Stimulated activated CD4-positive, alpha-beta T cell treated with anti-CD3 and anti-CD28 coated beads, Interleukin-15, amount 100 ng/mL, for 24 hours (primary cell): ENCODE measurements at places on chromosomes 1 and 21.
A peak's percentile ranks its signal among the peaks of the same experiment; 100 is the strongest.

DNA sequence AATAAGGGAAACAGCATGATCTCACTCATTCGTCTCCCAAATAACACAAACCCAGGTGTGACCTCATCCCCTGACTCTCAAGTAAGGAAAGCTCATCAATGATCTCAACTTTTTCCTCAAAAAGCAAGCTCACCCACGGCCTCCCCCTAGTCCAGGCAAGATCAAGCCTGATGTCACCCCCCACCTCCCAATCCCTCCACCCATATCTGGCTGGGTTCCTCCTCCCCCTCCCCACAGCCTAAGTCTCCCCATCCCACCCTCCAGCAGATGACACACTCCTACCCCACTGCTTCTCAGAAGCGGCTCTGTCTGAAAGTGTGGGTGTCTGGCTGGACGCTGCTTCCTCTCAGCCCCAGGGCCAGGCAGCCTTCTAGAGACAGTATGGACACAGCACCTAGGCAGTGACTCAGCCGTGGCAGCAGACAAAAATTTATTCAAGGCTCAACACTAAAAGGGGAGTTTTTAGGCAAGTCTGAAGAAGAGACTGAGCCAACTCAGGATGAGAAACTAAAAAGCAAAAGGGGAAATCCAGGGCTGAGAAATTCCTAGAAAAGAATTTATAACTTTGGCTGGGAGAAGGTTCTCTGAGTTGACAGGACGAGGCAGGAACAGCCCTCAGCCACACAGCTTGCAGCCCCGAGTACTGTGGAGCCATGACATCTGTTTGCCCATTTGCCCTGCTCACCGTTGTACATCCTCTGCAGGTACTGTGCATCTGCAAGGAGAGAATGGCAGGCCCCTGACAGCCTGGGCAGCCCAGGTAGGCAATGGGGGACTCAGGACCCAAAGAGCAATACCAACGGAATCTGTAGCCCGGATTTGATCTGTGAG is 81.6 kb upstream of the LRRC8D start:
- DNase-seq, result peak; percentile 70

DNA sequence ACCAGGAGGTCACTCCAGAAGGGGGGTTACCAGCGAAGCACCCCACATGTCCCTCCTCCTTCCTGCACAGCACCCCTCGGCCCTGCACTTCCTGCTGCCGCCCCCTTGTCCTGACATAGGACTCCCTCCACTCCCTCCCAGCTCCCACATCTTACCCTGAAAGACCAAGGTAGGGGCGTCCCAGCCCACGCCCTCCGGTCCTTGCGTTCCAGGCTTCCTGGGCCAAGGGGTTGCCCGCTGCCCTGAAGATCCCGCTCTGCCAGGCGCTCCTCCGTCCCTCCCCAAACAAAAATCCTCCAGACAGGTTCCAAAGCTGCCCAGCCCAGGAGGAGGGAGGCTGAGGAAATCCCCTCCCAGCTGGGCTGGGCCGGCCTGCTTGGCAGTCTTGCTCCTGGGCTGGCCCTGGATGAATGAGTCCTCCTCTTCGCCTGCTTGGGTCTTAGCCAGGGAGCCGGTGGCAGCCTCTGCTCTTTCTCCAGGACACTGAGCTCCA is at the start of gene RHBDL2:
RHBDL2 (minus strand) TSS at position 304 of the 493 bp plus-strand sequence. CDS start 22,618 bp downstream, outside the sequence.
- no peak for DNase-seq

- no peak for DNase-seq
These were observed 17.3 kb downstream of the PCSK9 start for GRCh38 chr1:55056632-55056992.

DNA sequence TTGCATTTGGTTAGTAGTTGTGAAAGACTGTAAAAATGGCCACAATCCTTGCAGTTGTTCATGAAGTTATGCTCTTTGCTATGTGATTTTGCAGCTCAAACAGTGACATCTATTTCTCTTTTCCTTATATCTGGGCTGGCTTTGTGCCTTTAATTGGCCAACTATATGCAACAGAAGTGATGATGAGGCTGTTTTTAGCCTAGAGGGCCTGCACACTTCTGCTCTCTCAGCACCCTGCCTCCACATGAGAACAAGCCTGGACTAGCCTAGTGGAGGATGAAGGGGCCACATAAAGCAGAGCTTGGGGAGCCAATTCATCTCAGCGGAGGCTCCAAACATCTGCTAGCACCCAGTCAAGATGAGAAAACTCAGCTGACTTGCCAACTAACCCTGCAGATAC is 339.8 kb downstream of the OMA1 start:
- no peak for DNase-seq

- DNase-seq, result no peak
These were observed 23.6 kb upstream of the EPS8L3 start for GRCh38 chr1:109787211-109787844.
